ENCODE measurements at places on chromosomes 6 and 20.

DNA sequence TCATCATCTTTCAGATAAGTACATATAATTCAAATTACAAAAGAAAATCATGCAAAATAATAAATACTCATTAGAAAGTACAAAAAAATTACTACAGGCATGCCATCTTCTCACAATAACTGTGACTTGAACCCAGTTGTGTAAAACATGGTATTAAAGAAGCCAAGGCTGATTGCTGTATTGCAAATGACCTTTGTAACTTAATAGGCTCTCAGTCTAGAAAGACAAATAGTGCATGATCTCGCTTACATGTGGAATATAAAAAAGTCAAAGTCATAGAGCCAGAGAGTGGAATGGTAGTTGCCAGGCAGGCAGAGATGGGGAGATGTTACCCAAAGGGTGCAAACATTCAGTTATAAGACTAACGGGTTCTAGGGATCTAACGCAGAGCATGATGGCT, 626.1 kb downstream of the COL12A1 start:
- DNase-seq: no peak

- DNase-seq: peak; percentile 26
These were observed 6.0 kb downstream of the OPN5 start for GRCh38 chr6:47787620-47788497.

- no peak for DNase-seq
These were observed 236.1 kb downstream of the COL12A1 start for GRCh38 chr6:74969591-74970267.

- no peak for DNase-seq
These were observed 538.7 kb upstream of the POU3F2 start for GRCh38 chr6:98295515-98296175.

DNA sequence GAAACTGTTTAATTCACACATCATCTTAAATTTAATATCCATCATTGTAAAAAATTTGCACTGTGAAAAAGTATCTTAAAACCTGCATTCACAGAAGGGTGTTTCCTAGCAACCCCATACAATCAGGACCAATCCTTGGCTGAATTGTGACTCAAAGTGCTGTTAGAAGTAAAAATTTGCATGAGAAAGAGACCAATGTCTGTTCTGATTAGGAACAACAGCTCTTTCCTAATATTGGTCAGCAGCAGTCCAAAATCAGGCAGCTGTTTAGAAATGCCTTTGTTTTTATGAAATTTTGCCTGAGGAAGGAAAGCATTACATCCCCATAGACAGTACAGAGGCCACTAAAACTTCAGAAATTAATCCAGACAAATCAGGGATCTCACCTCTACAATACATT, 987.0 kb downstream of the HACE1 start:
- DNase-seq: no peak

- DNase-seq: no peak
These were observed 681 bp downstream of the DIDO1 start for GRCh38 chr20:62925420-62926228.

DNA sequence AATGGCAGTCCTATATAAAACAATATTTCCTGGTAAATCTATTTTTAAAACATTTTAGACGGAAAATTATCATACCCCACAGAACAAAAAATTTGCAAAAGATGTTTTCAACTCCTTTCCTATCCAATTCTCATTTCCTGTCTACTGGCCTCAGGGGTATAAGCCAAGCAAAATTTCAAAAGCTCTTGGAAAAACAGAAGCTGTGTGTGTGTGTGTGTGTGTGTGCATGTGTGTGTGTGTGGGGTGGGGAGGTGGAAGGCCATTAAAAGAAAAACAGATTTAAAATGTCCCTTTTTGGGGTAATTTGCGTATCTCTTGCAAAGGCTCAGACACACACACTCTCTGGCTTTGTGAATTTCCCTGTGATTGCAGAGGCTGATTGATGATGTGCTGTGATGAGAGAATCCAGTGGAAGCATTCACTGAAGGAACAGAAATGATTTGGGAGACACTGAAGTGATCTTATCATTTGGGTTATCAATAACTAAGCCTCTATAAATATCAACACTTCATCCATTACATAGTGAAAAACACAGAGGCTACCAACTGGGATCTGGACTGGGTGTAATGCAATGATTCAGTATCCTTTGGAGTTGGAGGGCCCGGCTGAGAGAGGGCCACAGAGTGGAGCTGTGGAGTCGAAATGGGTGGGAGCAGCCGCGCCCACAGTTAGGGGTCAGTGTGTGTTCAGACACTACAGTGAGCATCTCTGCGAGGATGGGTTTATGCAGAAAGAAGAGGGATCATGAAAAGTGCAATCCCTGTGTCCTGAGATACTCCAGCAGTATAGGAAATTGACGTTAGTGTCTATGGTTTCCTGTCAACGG, 106.8 kb upstream of the PREP start:
- no peak for DNase-seq

DNA sequence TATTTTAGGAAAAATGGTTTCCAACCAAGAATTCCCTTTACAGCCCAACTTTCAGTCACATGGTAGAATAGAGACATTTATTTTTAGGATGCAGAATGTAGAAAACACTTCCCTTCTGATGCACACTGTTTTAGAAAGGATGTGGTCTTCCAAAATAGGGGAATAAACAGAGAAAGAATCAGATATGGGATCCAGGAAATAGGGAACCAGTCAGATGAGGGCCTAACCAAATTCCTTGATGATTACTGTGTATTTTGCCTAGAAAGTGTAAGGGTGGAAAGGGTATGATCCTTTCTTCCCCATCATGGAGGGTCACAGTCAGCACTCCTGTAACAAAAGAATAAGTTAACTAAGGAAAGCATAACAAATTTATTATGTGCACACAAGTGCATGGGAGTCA, 27.4 kb downstream of the SLX4IP start:
- no peak for DNase-seq

- no peak for DNase-seq
These were observed 4.7 kb downstream of the PCMTD2 start for GRCh38 chr20:64260239-64260638.

DNA sequence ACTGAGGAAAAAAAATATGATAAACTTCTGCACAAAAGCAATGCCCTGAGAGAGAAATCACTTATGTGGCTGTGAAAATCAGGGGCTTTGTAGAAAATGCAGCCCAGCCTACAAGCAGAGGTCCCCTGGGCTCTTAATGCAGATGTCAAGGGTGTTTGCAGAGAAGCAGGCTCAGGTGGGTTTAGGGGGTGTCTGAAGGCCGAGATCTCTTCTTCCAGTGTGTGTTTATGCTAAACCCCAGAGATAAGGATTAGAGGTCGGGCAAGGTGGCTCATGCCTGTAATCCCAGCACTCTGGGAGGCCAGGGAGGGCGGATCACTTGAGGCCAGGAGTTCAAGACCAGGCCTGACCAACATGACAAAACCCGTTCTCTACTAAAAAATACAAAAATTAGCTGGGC, 78.5 kb downstream of the TMEM242 start:
- no peak for DNase-seq

DNA sequence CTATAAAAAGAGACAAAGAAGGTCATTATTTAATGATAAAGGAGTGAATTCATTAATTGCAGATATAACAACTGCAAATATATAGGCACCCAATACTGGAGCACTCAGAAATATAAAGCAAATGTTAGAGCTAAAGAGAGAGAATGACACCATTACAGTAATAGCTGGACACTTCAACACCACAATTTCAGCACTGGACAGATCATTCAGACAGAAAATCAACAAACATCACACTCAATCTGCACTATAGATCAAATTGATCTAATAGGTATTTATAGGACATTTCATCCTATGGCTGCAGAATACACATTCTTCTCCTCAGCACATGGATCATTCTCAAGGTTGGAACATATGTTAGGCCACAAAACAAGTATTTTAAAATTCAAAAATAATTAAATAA, 72.7 kb downstream of the MAP7 start:
- no peak for DNase-seq

GRCh38 chr6:89323511-89323971, 8.4 kb upstream of the GABRR2 start:
- DNase-seq: no peak

DNA sequence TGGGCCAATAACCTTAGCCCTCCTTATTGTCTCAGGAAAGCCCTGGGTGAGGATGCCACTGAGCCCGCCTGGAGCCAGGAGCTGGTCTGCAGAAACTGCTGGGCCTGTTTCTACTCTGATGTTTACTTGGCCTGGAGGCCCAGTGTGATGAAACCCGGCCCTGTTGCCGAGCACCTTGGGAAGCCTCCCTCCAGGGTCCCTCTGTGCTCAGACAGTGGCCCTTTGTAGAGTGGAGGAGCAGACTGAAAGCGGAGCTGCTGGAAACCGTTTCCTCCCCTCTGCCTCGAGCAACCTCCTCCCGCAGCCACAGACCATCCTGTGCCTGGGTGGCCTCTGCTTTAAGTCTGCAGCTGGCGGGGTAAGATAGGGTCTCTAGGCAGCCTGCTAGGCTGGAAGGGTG, 84.1 kb upstream of the EPB41L1 start:
- no peak for DNase-seq

DNA sequence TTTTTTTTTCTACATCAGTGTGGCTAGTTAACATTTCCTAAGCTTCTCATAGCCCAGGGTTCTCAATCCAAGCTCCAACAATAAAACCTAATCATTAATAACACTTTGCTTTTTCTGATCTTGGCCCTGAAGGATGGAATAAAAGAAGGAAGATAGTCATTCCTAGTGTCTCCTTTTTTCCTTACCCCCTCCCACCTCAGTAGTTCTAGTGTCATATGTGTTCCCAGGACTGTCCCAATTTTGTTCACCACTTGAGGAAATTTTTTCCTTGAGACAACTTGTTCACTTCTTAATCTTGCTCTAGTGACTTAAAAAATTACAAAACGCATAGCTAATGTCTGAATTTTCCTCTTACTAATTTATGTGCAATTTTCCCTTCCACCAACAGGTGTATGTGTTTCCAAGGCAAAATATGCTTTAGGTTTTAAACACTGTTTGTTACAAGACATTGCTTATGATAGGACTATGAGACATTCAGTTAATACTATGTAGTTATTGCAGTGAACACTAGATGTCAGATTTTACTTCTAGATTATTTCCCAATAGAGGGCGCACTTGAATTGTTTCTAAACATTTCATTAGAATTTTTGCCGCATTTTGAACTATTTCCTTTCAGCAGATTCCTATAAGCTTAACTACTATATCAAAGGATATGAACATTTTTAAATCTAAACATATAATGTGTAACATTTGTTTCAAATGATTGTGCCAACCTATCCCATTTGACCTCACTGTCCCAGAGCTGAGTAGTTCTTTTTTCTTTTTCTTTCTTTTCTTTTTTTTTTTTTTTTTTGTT, 18.5 kb upstream of the C6orf141 start:
- DNase-seq: no peak

- no peak for DNase-seq
These were observed 140.4 kb downstream of the C6orf58 start for GRCh38 chr6:127717384-127717783.

- DNase-seq: no peak
These were observed 16.0 kb upstream of the NKX2-2 start for GRCh38 chr20:21529863-21530262.

GRCh38 chr6:167487749-167488664, 163.1 kb downstream of the TTLL2 start:
- no peak for DNase-seq

GRCh38 chr6:85049282-85049681, 284.9 kb upstream of the TBX18 start:
- no peak for DNase-seq

DNA sequence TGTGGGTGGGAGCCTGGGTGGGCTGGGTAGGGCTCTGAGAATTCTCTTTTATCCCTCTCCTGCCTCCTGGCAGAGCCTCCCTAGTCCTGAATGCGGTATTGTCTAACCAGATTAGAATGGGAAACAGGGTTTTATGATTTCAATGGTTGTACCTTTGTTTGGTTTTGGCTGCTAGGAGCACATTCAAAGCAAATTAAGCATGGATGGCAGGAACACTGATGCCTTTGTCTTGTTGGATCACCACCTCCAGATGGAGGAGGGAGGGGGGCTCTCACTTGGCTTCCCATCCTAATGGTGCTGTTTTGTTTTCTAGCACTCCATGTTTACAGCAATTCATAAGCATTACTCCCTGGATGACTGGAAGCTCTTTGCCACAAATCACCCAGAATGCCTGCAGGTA, 11.6 kb downstream of the GMPR start:
- DNase-seq: no peak

GRCh38 chr6:39086294-39086693, 28.7 kb downstream of the SAYSD1 start:
- no peak for DNase-seq

All from activated CD4-positive, alpha-beta T cell treated with anti-CD3 and anti-CD28 coated beads for 1 hour (primary cell).